ENCODE measurements at places on chromosomes 13 and 19.
A peak's percentile ranks its signal among the peaks of the same experiment; 100 is the strongest.

- H3K4me1 ChIP-seq: peaks cover 13% of the 10 kb centered on the region
- H3K36me3 ChIP-seq: no peaks in the 10 kb centered on the region
- H3K27me3 ChIP-seq: no peaks in the 10 kb centered on the region
- DNase-seq: peak; percentile 64
Measured at GRCh38 chr19:42433503-42434260, 6.5 kb upstream of the LIPE start.

- peak; percentile 57 for DNase-seq
- H3K27ac ChIP-seq: peak overlapping the region; percentile 31
- no peak overlapping the region for H3K4me3 ChIP-seq
- no peaks in the 10 kb centered on the region for H3K27me3 ChIP-seq
Measured at GRCh38 chr19:1125601-1126467, 22.0 kb downstream of the GPX4 start.

DNA sequence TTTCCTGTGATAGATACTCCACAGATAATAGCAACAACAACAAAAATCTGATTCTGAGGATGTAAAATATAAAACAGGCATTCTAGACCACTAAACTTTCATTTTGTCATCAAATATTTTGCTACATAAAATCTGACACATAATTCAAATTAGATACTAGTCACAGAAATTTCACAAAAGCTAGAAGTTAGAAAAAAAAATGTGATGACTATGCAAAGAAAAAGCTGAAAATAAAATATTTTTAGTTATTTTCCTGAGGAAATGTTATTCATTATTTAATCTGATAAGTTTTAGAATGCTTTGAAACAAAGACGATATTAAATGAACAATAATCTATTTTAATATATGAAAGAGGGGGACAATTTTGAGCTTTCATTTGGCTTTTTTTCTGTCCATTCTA, 357.2 kb downstream of the SLITRK6 start:
- H3K27me3 ChIP-seq: no peaks in the 10 kb centered on the region
- no peaks in the 10 kb centered on the region for H3K36me3 ChIP-seq
- DNase-seq: no peak
- no peak overlapping the region for H3K4me3 ChIP-seq
- H3K4me1 ChIP-seq: no peaks in the 10 kb centered on the region

GRCh38 chr13:79084802-79085424, 321.1 kb downstream of the RBM26 start:
- no peaks in the 10 kb centered on the region for H3K36me3 ChIP-seq
- H3K4me1 ChIP-seq: no peaks in the 10 kb centered on the region
- no peak for DNase-seq
- H3K27ac ChIP-seq: no peak overlapping the region

DNA sequence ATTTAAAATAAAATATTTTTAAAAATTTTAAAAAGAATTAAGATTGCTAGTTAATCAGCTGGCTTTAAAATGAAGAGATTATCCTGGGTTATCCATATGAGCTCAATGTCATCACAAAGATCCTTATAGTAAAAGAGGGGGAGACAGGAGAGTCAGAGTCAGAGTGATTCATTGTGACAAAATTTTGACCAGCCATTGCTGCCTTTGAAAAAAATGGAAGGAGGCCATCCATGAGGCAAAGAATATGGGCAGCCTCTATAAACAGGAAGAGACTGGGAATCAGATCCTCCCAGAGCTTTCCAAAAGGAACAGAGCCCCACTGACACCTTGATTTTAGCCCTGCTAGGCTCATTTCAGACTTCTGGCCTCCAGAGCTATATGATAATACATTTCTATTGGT, 9.3 kb upstream of the RUBCNL start:
- H3K4me1 ChIP-seq: no peaks in the 10 kb centered on the region
- H3K27me3 ChIP-seq: no peaks in the 10 kb centered on the region
- H3K27ac ChIP-seq: no peak overlapping the region
- DNase-seq: no peak

DNA sequence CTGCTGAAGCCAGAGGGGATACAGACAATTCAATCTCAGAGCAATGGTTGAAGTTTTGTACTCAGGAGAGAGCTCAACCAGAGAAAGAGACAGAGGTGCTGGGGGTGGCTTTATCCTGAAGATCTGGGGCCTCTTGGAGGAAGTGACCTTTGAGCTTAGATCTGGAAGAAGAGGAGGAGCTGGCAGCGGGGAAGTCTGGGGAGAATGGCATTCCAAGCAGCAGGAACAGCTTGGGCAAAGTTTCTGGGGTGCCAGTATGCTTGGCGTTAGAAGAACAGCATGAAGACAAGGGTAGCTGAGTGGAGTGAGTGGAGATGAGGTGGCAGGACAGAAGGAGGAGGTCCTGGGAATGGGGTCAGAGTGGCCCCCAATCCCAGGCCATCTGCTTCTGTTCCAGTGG, 11.3 kb downstream of the MAST3 start:
- no peaks in the 10 kb centered on the region for H3K27me3 ChIP-seq
- H3K27ac ChIP-seq: peak overlapping the region; percentile 90
- H3K4me1 ChIP-seq: peaks cover 30% of the 10 kb centered on the region
- no peak overlapping the region for H3K4me3 ChIP-seq

GRCh38 chr13:38519229-38519911, 167.5 kb upstream of the FREM2 start:
- H3K4me1 ChIP-seq: no peaks in the 10 kb centered on the region
- DNase-seq: no peak
- H3K27me3 ChIP-seq: no peaks in the 10 kb centered on the region
- H3K4me3 ChIP-seq: no peak overlapping the region
- no peak overlapping the region for H3K27ac ChIP-seq
- no peaks in the 10 kb centered on the region for H3K36me3 ChIP-seq
